ENCODE measurements at places on chromosomes 7 and 10.
A peak's percentile ranks its signal among the peaks of the same experiment; 100 is the strongest.

- DNase-seq: no peak
These were observed 302.2 kb downstream of the ADARB2 start for GRCh38 chr10:1434912-1435692.

DNA sequence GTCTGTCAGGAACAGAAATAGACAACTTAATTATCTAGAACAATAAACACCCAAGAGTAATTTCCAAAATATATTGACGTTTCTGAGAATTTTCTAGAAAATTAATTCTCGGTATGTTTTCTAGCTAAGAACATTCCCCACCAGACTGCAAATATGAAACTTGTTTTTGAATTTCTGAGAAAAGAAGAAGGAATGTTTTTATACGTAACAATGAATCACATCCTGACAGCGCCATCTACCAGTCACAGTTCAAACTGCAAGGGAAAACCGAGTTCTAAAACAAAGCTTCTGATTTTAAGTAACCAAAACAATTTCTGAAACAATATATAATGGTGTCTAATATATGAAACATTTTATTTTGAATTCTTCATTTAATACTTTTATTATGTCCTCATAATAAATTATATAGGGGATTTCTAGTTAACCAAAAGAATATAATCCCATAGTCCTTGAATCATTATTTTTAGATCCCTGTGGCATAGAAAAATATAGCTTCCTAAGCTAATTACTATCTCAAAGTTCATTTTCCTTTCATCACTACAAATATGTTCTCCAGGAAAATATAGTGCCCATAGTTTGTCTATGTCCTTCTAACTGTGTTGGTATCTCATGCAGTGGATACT lies 34.5 kb upstream of the MEOX2 start:
- DNase-seq: no peak

DNA sequence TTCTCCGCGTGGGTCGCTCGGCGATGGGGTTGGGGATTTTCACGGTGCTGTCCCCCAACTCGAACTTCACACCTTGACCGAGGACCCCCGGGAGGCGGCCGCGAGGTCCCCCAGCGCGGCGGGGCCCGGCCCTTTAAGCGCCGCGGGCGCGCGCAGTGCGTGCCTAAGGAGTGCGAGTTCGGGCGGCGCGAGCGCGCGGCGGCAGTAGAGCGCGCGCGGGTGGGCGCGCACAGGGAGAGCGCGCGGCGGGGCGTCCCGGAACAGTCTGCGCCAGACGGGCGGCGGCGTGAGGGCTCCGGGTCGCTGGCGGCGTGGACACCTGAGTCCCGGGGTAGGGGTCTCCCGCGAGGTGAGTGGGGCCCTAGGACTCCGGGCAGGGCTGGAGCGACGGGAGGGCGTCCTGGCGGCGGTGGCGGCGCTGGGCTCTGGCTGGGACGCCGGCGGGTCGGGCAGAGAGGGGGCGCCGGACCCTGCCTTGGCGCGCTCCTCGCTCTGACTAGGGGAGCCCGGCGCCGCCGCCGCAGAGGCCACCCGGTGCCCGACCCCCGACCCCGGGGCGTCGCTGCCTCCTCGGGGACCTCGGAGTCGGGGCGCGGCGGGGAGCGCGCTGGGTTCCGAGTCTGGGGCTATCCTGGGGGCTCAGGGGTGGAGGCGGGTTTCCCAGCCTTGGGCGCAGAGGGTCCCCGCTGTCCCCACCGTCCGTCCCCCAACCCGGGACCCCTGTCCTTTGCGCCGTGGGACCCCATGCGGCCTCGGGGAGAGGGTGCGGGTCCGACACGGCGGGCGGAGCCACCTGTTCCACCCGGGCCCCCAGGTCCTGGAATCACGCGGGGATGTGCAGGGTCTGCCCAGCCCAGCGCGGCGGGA lies at the start of gene PROSER2:
PROSER2 (plus strand) TSS at position 235 of the 867 bp plus-strand sequence. CDS start 28,722 bp downstream, outside the sequence.
- DNase-seq: peak; percentile 54

DNA sequence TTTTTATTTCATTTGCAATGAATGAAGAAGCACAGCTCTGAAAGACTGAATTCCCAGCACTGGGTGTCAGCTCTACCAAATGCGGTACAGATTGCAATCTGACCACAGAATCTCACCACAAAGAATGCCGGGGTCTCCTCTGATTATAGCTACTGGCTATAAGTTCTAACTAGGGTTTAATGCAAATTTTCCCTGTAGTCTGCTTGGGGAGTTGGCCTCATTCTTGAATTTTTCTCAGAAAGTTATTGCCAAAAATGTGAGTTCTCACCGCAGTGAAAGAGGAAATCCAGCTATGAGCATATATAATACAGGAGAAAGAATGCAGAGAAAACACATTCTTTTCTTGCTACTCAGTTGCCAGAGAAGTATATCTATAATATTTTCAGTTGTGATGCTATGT lies 1255.7 kb upstream of the LRRTM3 start:
- no peak for DNase-seq

DNA sequence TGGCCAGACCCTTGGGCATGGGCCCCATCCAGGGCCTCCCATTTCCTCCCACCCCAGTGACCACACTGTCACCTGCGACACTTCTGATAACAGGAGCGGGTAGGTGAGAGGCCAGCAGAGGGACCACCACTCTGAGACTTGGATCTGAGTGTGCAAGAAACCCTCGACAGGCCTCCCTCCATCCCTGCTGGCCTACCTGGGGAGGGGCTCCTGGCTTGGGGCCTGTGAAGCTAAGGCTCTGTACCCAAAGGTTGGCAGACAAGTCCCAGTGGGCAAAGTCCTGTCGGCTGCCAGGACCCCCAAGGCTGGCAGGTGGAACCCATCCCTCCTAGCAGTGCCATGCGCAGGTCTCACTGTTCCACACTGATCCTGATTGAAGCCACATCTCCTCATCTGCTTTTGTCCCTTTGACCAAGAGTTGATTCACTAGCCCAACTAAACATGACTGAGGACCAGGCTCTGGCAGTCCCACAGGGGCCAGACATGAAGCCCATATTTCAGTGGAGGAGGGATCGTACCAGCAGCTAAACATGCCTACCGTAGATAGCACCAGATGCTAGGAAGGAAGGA lies 1.2 kb upstream of the PGAM2 start:
- no peak for DNase-seq

- no peak for DNase-seq
These were observed 33.4 kb upstream of the HSPA12A start for GRCh38 chr10:116775488-116776400.

DNA sequence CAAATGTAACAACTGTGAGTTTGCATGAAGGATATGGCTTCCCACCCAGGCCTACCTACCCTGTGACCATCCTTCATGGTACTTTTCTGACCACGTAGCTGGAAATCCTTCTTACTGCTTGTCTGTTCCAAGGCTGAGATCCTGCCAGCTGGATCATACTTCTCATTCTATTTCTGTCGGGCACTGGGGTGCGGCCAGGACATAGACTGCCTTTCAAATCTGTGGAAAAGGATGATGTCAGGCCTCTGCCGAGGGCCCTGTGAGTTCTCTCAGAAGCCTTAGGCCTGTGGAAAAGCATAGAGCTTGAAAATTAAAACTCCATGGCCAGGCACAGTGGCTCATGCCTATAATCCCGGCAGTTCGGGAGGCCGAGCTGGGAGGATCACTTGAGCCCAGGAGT lies 10.0 kb downstream of the VWC2 start:
- DNase-seq: no peak

DNA sequence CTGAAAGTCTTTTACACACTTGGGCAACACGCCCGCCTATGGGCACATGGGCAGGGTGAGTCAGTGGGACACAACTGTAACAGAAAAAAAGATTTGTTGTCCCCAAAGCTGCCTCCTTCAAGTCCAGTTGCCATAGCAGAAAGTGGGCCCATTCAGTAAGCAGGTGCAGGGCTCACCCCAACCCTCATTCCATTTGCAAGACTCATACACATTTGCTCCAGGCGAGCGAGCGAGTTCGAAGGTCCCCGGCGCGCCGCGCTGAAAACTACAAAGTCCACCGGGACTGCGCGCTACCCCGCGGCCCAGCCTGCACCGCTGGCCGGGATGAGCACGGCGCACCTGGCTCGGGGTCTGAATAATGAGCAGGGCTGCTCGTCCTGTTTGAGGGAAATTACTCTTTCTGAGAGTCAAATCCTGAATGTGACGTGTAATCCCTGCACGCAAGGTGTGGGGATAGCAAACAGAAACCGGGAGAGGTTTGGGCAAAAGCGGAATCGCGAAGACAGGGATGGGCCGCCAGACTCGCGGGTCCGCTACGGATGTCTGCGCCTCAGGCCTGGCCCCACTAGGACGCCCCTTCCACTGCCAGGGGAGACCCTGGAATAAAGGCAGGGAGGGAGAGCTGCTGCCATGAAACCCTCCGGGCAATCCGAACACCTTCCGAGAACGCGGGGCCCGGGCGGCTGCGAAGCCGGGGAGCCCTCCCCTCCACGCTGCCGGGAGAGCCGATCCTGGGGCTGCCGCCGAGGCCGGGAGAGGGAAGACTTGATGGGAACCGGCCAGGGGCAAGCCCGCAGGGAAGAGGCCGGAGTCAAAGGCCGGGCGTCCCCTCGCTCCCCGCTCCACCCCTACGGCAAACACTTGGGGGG lies 982 bp downstream of the COBL start:
- DNase-seq: no peak

All from activated naive CD4-positive, alpha-beta T cell treated with anti-CD3 and anti-CD28 coated beads, Interleukin-2, amount 50 U/mL, for 16 hours (primary cell).